ENCODE measurements at places on chromosomes 5 and 9.

DNA sequence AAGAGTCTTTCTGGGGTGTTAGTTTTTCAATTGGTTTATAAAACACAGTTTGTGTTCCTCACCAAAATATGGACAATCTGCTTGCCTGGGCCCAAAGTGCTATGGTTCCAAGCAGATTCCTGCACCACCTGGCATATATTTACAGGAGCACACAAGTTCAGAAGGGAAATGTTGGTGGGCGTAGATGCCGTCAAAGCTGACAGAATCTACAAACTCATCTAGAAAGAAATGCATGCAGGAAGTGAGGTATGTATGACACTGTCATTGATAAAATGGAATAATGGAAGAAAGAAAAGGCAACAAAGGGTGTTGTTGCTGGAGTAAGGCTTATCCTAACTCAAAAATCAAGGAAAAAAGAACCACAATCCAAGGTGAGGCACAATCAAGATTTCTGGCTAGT is 225.8 kb downstream of the MLLT3 start:
- DNase-seq, result no peak

DNA sequence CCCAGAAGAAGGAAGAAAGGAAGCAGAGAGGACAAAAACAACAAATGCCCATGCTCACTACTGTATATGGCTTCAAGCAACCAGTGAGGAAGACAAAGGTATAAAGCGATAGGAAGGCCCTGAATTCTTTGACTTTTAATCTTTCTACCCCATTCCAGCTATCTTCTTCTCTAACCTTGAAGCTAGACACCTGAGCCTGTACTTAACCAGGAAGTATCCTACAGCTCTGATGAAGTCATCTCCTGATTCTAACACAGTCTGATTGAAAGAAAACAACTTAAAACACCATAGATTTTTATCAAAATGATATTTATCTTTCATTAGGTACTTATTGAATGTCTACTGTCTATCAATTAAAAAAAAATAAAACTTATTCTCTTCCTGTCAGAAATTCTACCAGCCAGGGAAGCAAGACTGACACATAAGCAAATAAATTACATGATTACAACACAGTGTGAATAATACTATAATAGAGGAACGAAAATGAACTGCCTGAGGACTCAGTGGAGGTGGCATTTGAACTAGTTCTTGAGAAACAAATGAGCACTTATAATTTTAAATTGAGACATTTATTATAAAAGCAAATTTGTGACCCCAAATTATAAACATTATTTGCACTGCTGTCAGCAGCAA is 123.3 kb upstream of the ELL2 start:
- no peak for DNase-seq

- no peak for DNase-seq
Observed at GRCh38 chr5:9869616-9870288, 239.6 kb upstream of the TAS2R1 start.

DNA sequence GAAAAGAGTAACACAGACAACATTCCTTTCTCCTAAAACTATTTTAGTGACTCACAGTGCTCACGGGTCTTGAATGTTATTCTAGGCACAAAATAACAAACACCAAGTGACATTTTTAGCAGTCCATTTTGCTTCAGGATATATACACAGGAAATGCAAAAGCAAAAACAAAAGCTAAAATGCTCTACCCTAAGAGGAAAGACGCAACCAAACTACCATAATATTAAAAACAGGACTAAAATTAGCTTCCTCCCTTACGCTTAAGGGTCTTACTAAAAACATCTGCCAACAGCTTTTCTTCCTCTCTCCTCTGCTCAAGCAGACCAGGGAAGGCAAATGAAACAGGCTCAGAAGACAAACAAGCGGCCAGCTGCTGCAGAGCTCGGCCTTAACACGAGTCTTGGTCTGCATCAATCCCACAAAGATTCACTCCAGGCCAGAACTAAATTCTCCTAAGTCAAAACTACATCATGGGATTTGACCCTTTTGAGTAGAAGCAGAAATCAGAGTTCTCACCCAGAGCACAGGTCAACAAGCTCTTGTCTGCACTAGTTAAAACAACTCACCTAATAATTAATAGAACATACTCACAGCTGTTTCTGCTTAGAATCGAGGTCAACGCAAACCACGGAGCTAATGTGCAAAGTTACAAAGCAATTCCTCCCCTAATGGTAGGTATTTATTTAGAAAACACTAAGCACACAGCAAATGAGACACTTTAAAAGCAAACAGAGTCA is 62.3 kb downstream of the RAPGEF1 start:
- no peak for DNase-seq

GRCh38 chr5:72366324-72366976 is 46.3 kb downstream of the PTCD2 start:
- peak; percentile 8 for DNase-seq

- no peak for DNase-seq
Observed at GRCh38 chr5:169641253-169641652, 4.2 kb downstream of the DOCK2 start.

DNA sequence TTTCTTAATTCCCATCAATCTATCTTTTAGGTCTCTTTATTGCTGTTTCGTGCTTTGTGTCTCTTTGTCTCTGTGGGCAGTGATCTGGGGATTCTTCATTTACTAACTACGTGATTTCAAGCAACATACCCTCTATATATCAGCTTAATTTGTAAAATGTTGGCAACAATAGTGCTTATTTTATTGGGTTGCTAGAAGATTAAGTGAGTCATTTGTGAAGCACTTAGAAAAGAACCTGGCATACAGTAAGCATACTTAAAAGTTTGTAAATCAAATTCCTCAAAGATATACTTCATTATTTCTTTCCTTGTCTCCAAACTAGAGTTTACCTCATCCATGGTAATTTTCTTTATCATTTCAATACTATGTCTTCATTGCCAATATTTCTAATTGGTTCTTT is 669.7 kb downstream of the MAT2B start:
- no peak for DNase-seq

GRCh38 chr5:133222979-133223378 is 171.2 kb downstream of the HSPA4 start:
- no peak for DNase-seq

- DNase-seq, result no peak
Observed at GRCh38 chr5:53543401-53543800, 17.0 kb upstream of the NDUFS4 start.

DNA sequence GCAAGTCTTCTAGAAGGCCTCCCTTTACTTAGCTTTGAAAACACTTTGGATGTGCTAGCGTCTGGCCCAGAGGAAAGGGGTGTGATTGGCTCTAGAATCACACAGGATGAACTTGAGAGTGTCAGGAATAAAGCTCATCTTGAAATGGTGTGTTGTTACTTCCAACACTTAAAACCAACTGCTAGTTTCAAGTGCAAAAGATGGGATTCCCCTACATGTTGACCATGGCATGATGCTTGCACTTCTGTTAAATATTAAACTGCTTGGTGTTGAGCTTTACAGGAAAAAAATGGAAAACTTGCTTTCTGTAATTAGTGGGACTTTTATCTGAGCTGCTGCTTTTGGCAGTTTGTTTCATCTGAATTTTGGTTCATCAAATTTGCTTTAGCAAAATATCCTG is 261.1 kb downstream of the MED10 start:
- no peak for DNase-seq

- DNase-seq, result no peak
Observed at GRCh38 chr5:7844901-7845300, 6.0 kb downstream of the CFAP90 start.

DNA sequence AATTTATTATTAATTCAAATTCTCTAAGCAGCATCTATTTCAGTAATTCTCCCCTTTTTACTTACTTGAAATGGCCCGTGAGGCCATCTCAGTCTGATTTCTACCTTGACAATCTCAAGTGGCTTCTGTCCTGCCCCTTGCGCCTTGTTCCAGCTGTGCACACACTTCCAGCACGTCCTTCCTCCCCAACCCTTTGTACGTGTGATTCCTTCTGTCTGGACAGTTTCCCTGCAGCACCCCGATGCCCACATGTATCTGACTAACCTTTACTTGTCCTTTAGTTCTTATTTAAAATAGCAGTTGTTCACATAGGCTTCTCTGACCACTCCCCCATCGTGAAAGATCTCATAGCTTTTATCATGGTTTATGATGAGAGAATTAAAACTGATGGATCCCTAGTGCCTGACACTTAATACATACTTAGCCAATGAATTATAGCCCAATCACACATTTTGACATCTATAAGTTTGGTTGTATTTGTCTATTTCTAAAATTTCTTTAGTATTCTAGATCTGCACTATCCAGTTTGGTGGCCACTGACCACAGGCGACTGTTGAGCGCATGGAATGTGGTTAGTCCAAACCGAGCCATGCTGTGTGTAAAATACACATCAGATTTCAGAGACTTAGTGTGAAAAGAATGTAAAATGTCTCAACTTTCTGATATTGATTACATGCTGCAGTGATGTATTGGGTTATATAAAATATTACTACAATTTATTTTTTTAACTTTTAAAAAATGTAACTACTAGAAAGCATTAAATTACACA is 14.3 kb downstream of the ZBTB34 start:
- DNase-seq, result no peak

DNA sequence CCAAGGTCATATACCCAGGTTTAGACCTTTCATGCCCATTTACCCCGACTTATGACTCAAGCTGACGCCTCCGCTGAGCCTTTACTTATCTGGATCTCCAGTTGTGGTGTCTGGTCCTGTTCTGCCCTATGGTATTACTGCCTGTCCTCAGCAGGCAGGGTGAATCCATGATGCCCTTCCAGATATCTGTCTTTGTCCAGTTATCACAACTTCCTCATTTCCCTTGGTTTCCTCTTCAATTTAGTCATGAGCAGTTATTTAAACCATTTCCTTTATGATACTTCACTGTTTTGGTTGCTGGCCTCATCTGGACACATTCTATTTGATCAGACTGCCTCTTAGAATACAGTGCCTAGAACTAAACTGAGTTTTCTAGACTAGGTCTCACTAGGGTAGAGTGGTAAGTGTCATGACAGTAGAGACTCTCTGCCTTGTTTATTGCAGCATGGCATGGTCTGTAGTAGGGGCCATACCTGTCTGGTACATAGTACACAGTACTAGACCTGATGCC is 93.3 kb downstream of the MELK start:
- DNase-seq, result no peak

DNA sequence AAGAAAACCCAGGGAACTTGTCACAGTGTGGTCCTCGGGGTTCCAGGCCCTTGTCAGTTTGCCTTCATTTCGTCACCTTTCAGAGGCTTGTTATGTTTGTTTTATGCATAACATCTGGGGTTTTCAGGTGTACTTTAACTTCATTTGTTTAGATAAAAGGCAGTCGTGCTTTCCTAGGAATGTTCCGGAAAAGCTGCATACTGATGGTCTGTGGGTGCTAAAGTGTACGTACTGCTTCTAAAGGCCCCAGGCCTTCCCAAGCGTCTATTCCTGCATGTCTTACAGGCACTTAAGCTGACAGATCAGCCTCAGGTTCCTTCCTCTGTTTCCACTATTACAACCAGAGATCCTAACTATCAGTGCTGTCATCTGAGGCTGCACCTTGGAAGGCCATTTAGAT is 95.6 kb upstream of the ANKH start:
- DNase-seq, result no peak

Data from naive thymus-derived CD8-positive, alpha-beta T cell (primary cell).